ENCODE measurements at places on chromosomes 3 and 15.

DNA sequence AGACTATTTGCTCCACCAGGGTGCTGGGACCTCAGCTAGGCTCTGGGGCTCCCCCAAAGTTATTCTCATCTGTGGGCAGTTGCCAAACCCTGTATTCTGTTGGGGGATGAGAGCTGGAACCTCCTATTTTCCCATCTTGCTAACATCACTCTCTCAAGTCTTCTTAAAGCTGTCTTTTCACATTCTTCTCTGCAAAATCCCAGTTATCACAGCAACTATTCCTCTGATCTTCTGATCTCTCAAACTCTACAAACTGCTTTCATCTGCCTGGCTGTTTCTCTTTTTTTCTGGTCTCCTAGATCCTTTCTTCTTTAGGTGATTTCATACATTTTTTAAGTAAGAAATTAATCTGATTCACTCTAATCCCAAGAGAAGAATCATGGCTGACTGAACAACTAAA lies 10.7 kb upstream of the ADAMTSL3 start:
- no peak for DNase-seq

- no peak for DNase-seq
These were observed 476.7 kb downstream of the OCA2 start for GRCh38 chr15:27622371-27622770.

- no peak for DNase-seq
These were observed 613.8 kb downstream of the DIPK2A start for GRCh38 chr3:144585408-144585807.

DNA sequence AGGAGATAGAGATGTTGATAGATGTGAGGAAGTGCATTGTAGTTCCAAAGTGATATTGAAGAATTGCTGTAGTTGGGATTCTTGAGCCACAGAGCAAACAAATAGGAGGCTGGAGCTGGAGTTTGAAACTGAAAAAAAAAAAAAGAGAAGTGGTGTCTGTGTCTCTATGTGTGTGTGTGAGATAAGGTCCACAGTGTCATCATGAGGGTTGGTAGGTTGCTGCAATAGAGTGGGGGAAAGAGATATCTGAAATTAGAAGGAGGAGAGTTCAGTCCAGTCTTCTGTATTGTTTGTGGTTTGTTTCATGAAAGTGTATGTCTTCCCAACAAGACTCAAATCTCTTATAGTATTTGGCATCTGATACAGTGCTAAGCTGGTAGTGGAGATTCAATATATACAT lies 37.3 kb upstream of the CACNA1D start:
- no peak for DNase-seq

- DNase-seq = no peak
These were observed 108.3 kb upstream of the CTDSPL start for GRCh38 chr3:37753428-37753827.

DNA sequence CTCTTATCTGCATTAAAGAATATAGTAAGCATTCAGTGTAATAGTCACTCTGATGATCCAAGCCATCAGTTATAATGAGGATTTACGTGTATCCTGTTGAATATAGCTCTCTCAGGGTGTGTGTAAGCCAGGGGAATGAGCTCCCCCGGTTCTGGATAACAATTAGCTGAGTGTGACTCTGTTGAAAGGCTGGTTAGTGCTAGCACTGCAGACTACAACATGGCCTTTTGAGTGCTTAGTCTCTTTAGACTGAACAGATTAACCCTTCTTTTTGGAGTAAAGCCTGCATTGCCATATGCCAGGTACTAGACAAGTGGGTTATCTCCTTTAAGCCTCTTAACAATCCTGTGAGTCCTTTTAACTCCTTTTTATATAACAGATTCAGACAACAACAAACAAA lies 119.5 kb downstream of the TMEM108 start:
- DNase-seq = no peak

DNA sequence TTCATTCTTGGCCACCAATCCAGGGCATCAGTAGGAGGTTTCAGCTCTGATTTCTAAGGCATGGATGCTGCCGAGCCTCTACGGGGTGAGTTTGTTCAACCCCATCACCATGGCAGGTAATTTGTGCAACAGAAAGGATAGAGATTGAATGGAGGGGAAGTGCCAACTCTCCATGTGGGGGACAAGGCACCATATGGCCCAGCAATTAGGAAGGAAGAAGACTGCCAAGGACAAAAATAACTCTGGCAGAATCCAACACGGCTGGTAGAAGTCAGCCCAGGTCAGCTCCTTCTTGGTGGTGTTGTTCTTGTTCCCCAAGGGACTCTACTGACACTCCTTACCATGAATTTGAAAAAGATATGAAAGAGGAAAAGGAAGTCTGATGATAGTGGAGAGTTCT lies 503.9 kb downstream of the MAGI1 start:
- DNase-seq = no peak

DNA sequence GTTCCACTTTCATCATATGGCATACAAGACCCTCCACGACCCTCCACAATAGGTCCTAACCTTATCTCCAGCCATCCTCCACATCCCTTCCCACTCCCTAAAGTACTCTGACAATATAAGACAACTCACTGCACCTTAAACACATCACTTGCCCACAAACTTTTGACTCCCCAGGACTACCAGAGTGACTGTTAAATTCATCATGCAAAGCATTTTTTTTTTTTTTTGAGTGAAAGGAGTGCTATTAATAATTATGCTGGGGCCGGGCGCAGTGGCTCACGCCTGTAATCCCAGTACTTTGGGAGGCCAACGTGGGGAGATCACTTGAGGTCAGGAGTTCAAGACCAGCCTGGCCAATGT lies 55.8 kb downstream of the OSBPL10 start:
- no peak for DNase-seq

DNA sequence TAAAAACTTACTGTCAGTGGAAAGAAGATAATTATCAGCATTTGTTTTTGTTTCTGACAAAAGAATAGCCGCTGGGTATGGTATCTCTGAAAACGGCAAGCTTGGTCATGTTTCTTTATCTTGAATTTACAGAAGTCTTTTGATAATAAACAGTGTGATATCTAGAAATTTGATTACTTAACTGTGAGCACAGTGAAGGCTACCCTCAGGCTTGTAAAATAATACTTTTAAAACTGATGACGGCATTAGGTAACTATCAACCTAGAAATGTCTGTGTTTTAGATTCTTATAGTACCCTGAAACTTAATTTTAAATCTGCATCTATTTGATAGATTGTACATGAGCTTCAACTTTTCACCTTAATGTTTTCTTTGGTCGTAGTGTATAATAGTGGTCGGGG lies 43.4 kb downstream of the NSUN3 start:
- DNase-seq = no peak

DNA sequence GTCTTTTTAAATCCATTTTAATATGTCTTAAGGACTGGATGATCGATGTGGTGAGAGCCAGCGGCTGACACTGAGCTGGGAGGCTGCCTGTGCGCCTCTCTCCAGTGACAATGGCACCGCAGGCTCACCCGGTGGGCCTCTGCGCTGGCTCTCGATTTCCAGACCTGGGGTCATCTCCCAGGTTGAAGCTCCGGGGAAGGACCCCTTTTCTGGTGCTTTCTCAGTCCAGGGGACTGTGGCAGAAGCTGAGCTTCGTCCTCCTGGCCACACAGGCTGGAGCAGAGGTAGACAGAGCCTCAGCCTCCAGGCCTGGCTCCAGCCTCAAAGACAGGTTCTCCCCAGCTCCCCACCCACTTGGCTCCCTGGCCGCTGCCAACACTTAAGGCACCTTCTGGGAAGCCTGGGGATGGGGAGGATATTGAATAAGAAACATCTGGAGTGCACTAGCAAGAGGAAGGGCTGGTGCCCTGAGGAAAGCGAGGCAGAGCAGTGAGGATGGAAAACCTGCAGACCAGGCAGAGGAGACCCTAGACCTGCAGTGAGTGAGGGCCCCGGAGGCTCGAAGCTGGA lies 154.2 kb upstream of the SMAD3 start:
- DNase-seq = no peak

DNA sequence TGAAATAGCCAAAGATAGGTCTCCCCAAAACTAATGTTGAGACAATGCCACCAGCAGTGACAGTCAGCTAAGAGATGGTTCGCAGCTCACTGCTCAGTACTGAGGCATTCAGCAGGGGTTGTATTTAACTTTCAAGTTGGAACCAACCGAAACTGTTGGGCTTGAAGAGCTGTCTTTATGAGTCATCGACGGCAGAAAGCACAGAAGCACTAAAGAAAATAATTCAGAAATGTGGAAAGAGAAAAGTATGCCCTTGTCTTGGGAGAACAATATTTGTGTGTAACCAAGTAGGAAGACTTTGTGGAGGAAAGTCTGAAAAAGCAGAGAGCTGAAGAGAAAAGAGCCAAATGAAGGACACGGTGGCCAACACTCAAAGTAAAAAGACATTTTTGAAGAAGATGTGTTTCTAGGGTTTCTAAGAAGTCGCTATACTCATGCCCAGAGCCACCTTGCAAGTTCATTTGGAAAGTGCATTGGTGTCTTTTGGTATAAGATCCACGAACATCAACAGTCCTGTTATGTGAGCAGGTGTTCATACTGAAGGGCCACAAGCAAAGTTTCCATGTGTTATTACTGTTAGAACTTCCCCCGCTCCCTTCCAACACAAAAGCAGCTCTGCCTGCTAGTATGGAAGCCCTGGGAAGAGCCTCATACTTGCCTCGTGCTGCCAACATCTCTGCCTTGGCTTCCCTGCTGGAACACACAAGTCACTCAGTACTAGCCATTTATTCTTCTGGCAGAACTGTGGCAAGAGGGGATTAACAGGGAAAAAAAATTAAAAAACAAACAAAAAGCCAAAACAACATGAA lies 4.1 kb upstream of the RARB start:
- DNase-seq = no peak

GRCh38 chr3:123031051-123031450 lies 3.5 kb upstream of the SEMA5B start:
- no peak for DNase-seq

DNA sequence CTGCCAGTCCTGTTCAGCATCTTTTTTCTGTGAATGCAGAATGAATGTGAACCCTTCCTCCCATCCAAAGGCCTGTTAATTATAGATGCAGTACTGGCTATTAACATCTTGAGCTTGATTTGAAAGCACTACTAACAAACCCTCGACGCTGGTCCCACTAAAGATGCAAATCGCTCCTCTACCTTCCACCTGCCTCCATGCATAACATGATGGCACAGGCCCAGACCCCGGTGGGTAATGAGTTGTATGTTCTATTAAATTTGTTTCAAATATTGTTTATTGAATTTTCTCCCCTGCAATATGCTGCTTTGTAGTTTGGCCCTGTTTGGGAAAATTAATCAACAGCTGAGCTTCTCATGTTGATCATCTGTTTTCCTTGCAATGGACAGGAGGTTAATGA lies 69.3 kb downstream of the RAB11A start:
- peak; percentile 31 for DNase-seq

DNA sequence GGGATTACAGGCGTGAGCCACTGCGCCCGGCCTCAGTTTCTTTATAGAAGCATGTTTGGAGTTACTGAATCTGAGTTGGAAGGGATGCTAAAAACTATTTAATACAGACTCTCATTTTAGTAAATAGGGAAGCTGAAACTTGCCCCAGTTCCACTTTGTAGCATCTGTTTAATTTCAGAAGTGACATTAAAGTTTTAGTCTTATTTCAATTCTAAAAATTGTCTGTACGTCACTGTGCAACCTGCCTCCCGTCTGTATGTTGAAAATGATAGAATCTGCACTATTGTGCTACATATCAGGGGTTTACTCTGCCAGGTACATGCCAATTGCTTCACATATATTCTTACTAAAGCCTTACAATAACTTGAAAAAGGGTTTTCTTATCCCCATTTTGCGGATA lies 15.3 kb downstream of the CNOT10 start:
- no peak for DNase-seq

GRCh38 chr3:124625074-124625473 lies 105.2 kb upstream of the UMPS start:
- DNase-seq = no peak

GRCh38 chr3:123632161-123632655 lies 47.4 kb upstream of the HACD2 start:
- DNase-seq = no peak

- DNase-seq = no peak
These were observed 70.2 kb upstream of the CD96 start for GRCh38 chr3:111471831-111472230.

- no peak for DNase-seq
These were observed 503 bp downstream of the HLTF start for GRCh38 chr3:149085828-149086231.

DNA sequence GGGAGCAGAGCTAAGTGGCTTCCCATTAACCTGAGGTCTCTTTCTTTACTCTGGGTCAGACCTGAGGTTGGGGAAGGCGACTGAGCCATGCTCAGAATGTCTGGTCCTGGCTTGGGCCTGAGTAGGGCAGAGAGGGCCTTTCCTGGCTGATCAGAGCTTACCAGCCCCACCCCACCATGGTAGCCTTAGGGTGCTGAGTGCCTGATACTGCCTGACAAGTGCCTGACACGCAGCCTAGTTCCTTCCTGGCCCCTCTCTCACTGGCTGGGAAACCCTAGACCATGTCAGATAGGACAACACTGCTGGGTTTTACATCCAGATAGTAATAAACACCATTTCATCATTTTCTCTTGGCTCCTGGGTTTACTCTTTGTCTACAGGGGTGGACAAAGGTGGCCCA lies 25.8 kb upstream of the DOCK3 start:
- no peak for DNase-seq

- DNase-seq = no peak
These were observed 1.3 kb downstream of the GATM start for GRCh38 chr15:45376967-45377608.

DNA sequence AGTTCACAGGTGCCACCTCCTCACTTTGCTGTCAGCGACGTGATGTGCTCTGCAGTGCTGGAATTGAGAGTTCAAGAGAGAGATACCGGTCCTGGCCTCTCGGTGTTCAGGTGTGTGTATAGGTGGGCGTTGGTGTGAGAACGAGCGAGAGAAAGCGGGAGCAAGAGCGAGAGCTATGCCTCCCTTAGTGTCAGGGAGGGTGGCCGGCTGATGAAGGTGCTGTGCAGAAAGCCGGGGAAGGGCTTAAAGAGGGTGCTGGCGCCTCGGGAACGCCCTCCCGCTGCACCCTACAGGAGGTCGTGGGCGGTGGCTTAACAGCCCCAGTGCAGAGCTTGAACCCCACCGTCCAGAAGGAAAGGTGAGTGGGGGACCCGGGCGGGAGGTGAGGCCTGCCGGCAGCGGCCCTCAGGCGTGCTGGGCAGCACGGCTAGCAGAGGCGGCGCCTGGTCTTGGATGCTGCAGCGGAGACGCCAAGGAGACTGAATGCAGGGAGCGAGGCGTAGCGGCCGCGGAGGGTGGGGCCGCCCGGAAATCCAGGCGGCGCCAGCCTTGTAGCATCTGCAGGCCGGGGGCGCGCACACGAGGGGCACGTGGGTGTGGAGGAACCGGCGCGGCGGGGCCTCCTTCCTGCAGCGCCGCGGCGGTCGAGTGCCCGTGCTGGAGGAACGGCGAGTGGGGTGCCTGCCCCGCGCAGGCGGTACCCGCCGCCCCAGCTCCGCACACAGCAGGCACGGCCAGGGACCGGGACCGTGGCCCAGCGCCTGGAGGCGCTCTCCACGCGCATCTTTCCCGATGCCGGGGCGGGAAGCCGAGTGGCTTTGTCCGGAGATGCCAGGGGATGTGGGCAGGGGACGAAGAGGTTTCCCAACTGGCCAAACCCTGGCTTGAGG lies 246.8 kb upstream of the TOPAZ1 start:
- DNase-seq = no peak

- no peak for DNase-seq
These were observed 5.0 kb downstream of the AMOTL2 start for GRCh38 chr3:134369231-134369741.
